ENCODE measurements at places on chromosomes 3 and 15.

DNA sequence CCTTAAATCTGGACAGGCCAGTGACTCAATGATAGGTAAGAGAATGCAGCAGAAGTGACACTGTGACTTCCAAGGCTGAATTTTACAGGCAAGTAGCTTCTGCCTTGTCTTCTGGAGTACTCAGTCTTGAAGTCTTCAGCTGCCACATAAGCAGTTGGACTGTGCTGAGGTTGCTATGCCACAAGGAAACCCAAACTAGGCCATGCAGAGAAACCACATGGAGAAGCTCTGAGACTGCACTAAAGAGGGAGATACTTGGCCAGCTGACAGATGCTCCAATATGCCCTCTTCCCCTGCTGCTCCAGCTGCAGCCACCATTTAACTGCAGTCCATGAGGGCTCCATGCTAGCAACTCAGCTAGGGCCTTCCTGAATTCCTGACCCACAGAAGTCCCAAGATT lies 119.4 kb upstream of the GADL1 start:
- no peak for DNase-seq

- no peak for DNase-seq
These were observed 107.5 kb upstream of the NR2F2 start for GRCh38 chr15:96222981-96223380.

- no peak for DNase-seq
These were observed 10.7 kb upstream of the MAPK6 start for GRCh38 chr15:52008359-52008697.

- DNase-seq = peak; percentile 24
These were observed 422.2 kb downstream of the GBE1 start for GRCh38 chr3:81339040-81339845.

- peak; percentile 22 for DNase-seq
These were observed 75.0 kb downstream of the MAGEF1 start for GRCh38 chr3:184636741-184637316.

DNA sequence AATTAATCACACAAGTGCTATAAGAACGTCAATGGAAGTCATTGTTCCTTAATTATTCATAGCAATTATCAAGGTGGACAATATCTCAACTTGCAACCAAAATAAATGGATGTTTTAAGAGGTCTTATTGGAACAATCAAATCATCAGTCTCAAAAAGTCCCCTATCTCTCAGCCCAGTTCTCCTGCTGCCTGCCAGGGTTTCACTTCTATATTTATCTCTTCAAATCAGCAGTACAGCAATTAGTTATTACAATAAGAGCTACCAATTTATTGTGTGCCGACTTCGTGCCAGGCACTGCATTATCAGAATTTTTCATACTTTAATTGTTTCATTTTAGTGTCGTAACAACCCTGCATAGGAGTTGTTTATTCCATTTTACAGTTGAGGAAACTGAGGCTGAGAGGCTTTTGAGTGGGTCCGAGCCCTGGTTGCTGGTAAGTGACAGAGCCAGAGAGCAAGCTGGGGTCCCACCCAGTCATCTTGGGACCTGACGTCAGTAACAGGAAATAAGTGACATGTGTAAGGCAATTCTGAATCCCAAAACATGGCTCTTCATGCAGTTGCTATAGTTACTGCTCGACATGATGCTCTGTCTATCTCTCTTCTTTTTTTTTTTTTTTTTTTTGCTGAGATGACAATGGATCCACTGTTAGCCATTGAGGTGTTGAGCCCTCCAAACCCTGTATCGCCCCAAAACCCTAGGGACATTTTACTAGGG lies 8.8 kb upstream of the KCTD6 start:
- DNase-seq = no peak

GRCh38 chr3:123613543-123613942 lies 28.7 kb upstream of the HACD2 start:
- no peak for DNase-seq

DNA sequence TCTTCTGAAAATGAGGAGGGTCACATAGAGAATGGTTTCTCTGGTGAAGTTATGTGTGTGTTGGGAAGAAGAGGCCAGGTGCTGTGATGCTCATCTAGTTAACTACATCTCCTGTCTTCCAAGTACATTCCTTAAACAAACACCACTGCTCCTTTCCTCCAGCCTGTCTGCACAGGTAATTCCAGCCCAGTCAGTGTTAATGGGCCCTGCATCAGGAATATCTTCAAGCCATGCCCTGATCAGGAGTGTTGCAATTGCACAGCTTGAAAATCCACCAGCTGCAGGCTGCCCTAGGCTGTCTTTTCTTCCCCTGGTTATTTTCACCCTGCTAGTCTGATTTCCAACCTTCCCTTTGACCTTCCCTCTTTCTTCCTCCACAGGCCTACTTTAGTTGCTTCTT lies 41.9 kb upstream of the LMOD3 start:
- no peak for DNase-seq

DNA sequence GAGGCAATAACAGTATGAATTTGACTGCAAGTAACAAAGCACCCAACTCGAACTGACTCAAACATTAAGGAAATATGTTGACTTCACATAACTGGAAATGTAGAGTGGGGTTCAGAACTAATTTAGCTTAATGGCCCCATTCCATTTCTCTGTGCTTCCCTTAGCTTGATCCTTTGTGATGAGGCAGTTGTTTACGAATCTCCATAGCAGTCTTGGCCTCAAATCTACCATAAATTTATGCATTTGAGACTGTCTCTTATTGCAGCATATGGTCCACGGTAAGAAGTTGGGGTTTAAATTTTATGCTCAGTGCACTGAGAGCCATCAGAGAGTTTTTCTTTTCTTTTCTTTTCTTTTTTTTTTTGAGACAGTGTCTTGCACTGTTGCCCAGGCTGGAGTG lies 148.7 kb upstream of the POU1F1 start:
- DNase-seq = no peak

DNA sequence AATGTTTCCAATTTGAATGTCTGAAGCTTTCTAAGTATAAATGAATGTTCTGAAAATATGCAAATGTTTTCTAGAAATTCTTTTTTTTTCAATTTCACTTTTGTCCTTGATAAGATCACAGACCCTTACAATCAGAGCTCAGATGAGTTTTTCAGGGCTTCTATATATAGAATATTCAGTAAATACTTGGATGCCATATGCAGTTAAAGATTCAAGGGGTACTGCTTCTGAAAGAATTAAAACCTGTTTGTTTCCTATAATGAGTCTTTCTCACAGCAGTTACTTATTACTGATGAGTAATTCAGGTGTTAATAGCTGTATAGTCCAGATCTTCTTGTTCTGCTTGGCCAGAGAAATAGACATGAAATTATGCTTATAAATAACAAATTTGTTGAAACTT lies 812.6 kb downstream of the ZPLD1 start:
- no peak for DNase-seq
